ENCODE measurements at places on chromosomes 6 and 20.

GRCh38 chr6:40695114-40695513 is 108.0 kb upstream of the LRFN2 start:
- no peak for DNase-seq

GRCh38 chr6:55980627-55981211 is 105.3 kb upstream of the BMP5 start:
- no peak for DNase-seq

DNA sequence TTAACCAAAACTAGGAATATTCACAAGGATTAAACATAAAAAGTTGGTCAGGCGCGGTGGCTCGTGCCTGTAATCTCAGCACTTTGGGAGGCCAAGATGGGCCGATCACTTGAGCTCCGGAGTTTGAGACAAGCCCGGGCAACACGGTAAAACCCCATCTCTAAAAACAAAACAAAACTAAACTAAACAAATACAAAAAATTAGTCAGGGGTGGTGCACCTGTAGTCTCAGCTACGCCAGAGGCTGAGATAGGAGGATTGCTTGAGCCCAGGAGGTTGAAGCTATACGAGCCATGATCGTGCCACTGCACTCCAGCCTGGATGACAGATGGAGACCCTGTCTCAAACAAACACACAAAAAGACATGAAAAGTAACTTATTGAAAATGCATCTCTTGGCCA is 3.2 kb downstream of the PSORS1C2 start:
- no peak for DNase-seq

DNA sequence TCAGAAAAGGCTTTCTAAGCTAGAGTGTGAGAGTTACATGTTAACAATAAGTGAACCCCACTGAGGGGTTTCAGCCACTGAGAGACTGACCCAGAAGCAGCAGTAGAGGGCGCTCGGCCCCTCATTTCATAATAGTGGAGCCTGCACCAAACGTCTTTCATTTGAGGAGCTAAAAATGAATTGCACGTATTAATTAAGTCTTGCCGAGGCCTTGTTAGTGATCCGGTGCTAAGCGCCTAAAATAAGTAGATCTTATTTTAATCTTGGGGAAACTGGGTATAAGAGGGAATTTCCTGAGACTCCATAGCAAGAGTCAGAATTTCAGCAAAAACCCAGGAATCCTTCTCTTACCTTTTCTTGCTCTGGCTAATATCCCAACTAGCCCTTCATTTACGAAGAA is 209.7 kb downstream of the FARS2 start:
- peak; percentile 52 for DNase-seq

DNA sequence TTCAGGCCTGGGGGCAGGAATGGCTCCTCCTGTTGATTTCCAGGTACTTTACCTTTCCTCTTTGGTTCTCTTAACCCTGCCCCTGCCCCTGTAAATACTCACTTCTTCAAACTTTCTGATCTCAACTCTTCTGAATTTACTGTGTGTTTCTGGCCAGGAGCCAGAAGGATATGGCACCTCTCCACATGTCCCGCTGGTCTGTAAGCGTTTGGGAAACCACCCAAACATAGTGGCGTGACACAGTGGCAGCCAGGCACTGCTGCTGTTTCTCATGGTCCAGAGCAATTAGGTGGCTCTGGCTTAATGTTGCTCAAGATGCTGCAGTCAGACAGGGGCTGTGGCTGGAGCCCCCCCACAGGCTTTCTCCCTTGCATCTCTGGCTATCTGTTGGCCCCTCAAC is 374.5 kb downstream of the RNGTT start:
- no peak for DNase-seq

DNA sequence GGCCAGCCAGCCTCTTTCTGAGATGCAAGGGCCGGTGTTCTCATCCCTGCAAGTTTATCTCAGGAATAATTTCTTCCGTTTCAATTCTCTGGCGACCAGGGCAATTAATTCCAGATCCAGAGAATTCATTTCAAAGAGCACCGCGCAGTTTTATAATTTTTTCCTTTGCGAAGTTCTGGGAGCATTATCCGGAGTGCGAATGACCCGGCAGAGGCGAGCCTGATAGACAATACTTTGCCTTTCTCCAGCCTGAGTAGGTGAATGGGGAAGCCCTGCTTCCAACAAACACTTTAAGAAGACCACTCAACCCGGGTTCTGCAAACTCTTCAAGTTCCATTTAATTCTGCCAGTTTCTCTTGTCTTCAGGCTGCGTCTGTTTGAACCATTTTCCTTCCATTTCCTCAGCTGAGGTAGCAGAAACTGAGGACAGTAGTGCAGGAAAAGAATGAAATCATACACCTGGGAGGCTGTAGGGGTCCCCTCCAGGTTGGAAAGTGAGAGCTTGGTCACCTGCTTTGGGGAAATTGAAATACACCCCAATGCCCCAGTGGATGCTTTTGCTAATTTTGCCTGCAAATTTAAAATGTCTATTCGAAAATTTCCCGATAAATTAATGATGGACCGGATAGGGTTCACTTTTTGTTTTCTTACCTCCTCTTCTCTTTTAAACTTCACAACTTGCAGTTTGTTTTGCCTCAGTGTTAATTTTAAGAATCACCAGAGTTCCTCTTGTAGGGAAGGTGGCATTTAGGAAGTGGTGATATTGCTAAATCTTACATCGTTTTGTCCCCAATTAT is 1.1 kb downstream of the VGLL2 start:
- DNase-seq: no peak

All from fibroblast of skin of left quadriceps (primary cell).